ENCODE measurements at places on chromosomes 12 and 14.

GRCh38 chr14:26820138-26820537 is 222.3 kb upstream of the NOVA1 start:
- DNase-seq = peak; percentile 31

DNA sequence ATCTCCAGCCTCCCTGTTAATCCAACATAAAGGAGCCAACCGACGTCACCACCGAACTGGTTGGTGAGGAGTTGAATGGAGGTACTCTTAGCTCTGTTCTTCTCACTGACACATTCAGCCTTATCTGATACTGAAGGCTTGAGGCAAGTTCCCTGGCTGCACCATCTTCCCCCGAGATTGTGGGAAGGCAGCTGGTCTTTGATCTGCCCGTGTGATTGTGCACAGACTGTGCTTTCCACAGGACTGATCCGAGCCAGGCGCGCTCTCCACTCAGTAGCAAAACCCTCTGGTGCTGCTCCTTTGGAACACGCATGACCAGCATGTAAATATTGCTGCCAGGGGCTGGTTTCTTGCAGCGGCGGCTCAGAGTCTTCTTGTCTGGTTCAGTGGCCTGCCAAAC is 30.1 kb upstream of the DLK1 start:
- no peak for DNase-seq

DNA sequence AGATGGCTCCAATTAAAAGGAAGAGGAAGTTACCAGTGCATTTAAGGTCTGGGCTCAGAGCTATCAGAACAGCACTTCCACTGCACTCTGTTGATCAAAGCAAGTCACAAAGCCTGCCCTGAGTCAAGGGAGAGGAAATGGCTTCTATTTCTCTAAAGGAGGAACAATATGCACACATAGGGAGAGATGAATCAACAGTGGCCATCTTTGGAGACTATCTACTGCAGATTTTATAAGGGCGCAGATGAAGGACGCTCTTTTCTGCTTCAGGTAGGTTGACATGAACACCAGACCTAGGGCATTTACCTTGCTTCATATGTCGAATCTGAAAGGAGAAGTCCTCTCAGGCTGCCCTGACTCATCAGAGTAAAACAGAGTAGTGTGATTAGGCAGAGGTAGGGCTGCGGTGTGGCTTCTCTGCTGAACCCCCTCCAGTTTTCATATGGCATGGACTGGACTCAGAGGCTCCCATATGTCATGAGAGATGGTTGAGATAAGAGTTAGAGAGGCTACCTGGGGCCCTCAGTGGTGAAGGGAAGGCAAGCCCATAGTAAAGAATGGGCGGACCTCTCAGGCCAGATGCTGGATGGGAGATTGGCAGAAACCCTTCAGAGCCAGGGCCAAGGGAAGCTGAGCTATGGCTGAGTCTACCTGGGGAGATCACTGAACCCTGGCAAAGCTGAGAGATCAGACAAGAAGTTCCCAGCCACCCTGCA is 84.4 kb downstream of the ARF6 start:
- DNase-seq = no peak

- DNase-seq = no peak
These were observed 1.1 kb downstream of the PTPN6 start for GRCh38 chr12:6952121-6952862.

GRCh38 chr14:38987781-38988180 is 115.3 kb downstream of the SEC23A start:
- DNase-seq = no peak

DNA sequence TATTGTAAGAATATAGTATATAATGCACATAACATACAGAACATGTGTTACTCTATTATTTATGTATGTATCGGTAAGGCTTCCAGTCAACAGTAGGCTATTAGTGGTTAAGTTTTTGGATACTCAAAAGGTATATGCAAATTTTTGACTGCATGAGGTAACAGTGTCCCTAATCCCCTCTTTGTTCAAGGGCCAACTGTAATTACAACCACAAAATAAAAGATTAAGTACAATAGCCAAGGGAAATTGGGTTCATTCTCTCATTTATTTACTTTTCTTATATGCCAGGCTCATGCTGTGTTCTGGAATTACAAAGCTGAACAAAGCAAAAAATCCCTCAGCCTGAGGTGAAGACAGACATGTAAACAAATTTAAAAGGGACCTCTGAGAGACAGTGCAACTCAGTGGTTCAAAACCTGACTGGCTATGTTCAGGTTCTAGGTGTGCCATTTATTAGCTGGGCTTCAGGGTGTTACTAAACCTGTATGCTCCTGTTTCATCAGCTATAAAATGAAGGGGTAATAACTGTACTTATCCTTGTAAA is 43.4 kb upstream of the TSPAN8 start:
- no peak for DNase-seq
